ENCODE measurements at places on chromosomes 5 and 9.

GRCh38 chr5:134918861-134919260, 13.9 kb downstream of the PCBD2 start:
- DNase-seq = no peak

DNA sequence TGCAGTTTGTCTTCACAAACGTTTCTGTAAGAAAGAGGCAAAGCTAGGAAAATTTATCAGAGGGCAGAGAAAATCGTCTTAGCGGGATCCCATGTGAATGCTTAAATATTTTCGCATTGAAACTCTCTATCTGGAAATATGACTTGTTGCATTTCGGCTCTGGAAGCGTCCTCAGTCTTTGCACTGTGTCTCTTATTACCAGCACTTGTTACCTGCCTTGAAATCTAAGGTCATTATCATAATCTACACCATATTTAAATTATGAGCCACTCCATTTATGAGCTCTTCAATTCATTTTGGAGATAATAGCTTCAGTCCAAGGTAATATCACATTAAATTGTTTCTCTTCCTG, 1.4 kb downstream of the EGFLAM start:
- no peak for DNase-seq

GRCh38 chr5:176407456-176408251, 8.7 kb downstream of the CLTB start:
- no peak for DNase-seq

GRCh38 chr5:20678386-20678785, 690.4 kb upstream of the CDH18 start:
- no peak for DNase-seq

GRCh38 chr5:35823347-35824098, 33.2 kb upstream of the IL7R start:
- no peak for DNase-seq

DNA sequence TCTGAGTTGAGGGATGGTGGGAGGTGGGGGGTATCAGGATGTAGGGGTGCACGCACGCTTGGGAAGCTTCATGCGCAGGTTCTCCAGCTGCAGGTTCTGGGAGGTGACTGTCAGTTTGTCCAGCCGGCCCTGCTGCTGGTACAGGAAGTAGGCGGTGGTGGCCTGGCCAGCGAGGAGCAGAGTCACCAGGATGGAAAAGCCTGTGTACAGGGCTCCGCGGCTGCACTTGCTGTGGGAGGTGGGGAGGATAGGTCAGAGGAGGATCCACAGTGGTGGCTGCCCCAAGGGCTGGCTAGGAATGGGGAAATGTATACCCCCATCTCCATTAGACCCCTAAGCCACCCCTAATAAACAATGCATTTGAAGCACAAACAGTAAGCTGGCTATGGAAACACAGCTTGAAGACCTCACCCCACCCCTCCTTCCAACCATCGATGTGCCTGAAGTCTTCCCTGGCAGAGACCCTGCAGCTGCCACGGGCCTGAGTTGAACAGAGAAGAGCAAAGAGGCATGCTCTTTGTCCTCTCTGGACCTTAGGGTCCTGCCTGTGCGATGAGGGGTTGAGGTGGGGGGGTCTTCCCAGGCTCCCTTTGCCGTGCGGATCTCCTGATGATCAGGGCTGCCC, 5.5 kb downstream of the CD74 start:
- no peak for DNase-seq

DNA sequence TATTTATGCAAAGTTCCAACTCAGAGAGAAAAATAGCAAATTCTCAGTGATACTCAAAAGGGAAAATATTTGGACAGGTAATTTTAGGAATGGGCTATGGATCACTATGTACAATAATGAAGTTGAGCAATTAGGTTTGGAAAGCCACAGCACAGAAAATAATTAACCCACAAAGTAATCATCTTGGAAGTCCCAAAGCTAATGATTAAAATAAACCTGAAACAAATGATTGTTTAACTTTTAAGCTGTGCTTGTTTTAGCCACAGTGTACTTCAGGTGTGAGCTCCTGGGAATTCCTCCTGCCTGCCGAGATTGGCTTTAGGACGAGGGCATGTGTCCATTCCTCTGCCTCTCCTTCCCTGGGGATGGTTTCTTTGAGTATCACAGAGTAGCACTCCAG, 403.9 kb downstream of the ZSWIM6 start:
- no peak for DNase-seq

All from GM04504 (cell line).